Neuronal stem cell (in vitro differentiated cells): ENCODE measurements at places on chromosomes 11 and 22.

DNA sequence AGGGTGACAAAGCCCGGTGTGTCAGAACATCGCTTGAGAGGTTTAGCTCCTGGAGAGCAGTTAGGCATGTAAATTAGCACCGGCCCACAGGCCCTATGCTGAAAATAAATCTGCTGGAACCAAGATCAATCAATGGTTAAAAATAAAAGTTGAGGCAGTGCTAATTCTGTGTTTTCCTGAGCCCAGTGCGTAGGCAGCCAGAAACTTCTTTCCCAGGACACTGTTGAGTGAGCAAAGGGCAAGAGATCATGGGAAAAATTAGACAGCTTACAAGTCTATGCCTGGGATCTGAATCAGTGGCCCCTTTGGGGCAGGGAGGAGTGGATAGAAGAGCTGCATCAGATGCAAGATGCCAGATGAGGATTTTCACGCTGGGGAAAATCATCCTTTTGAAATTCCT, 539.2 kb downstream of the BUD13 start:
- peaks cover 3% of the 10 kb centered on the region for H3K27me3 ChIP-seq
- no peaks in the 10 kb centered on the region for H3K4me1 ChIP-seq
- H3K27ac ChIP-seq = no peak overlapping the region
- no peak overlapping the region for H3K4me3 ChIP-seq

- H3K27me3 ChIP-seq = peaks cover 21% of the 10 kb centered on the region
- H3K27ac ChIP-seq = no peak within 1 kb of the TSS
- peak; percentile 69 for DNase-seq
- H3K4me3 ChIP-seq = peak within 1 kb of the TSS; percentile 77
Measured at GRCh38 chr22:32204856-32205722, at the start of gene RFPL2. Gene RFPL2, minus strand, starts transcription at chr22:32205073. Its CDS starts 2,622 bp downstream, at chr22:32202451.

DNA sequence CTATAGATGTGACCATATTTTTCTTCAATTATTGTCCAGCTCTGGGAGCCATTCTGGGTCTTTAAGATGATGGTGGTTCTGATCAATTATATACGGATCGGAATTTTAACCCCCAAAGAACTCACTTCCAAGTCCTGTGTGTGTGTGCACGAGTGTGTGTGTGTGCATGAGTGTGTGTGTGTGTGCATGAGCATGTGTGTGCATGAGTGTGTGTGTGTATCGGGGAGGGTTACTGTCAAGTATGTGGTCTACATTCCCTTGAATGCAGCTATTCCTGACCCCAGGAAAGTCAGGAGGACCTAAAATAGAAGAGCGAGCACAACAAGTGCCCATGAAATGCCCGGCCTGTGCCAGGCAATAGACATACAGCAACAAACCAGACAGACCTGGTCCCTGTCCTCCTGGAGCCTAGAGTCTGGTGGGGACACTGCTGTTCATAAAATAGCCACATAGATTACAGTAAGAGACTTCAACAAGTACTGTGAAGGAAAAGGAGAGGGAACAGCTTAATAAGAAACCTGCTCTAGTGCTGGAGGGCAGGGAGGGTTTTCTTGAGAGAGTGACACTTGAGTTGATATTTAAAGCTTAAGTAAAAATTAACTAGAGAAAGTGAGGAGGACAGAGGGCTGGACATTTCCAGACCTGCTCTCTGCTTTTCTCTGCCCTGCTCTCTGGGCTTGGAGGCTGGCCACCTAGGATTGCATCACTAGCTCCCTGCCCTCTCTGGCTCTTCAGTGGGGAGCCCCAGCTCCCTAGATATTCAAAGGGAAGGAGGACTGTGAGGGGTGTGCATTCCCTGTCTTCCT, 66.1 kb upstream of the SPON1 start:
- H3K27me3 ChIP-seq = no peaks in the 10 kb centered on the region
- H3K27ac ChIP-seq = no peak overlapping the region
- no peak for DNase-seq

DNA sequence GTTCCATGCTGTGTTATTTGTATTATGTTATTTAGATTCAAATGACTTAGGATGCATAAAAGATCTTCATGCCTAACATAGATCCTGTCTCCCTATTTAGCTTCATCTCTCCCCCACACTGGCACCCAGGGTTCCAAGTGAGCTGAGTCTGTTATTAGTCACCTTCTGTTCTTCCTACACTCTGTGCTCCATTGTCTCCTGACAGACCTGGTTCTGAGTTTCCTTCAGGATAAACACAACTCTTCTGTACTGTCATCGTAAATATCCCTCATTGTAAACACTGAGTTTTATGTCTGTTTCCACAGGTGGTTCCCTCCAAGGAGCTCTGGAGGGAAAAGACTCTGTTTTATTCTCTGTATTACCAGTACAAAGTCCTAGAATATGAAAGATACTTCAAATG, 8.7 kb downstream of the MMP26 start:
- no peak overlapping the region for H3K4me3 ChIP-seq
- H3K36me3 ChIP-seq = no peaks in the 10 kb centered on the region
- DNase-seq = no peak
- no peaks in the 10 kb centered on the region for H3K27me3 ChIP-seq
- no peaks in the 10 kb centered on the region for H3K4me1 ChIP-seq

- no peak overlapping the region for H3K4me3 ChIP-seq
- no peaks in the 10 kb centered on the region for H3K36me3 ChIP-seq
- no peak for DNase-seq
- no peaks in the 10 kb centered on the region for H3K27me3 ChIP-seq
- H3K27ac ChIP-seq = no peak overlapping the region
Measured at GRCh38 chr11:27914080-27914479, 193.9 kb downstream of the KIF18A start.

GRCh38 chr22:27088026-27088425, 430.6 kb downstream of the MIAT start:
- H3K27ac ChIP-seq = no peak overlapping the region
- DNase-seq = no peak
- peaks cover 15% of the 10 kb centered on the region for H3K4me1 ChIP-seq
- no peaks in the 10 kb centered on the region for H3K27me3 ChIP-seq

DNA sequence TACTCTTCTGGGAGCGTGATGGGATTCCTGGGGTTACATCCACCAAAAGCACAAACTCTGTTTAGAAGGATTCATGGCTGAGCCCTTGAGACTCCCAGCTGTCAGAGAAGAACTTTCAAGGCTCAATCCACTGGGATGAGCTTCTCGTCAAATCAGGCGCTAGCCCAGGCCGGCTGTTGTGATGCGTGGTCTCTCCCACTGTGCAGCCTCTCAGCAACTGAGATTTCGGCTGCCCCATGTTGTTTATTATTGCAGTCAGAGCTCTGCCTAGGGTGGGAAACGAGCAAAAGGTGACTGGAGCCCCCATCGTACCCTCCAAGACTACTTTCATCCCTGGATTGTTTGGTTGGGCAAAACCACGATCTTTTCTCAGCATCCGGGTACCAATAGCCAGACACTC, 251.6 kb downstream of the ETS1 start:
- peaks cover 12% of the 10 kb centered on the region for H3K4me1 ChIP-seq
- no peak for DNase-seq
- no peak overlapping the region for H3K27ac ChIP-seq
- H3K36me3 ChIP-seq = no peaks in the 10 kb centered on the region
- H3K4me3 ChIP-seq = no peak overlapping the region

GRCh38 chr22:20576445-20576816, 69.0 kb downstream of the MED15 start:
- no peaks in the 10 kb centered on the region for H3K27me3 ChIP-seq
- H3K4me3 ChIP-seq = no peak overlapping the region
- no peak for DNase-seq
